ENCODE measurements at places on chromosomes 11 and 22.

GRCh38 chr11:130545449-130546072 lies 97.1 kb downstream of the ADAMTS15 start:
- no peak for DNase-seq

GRCh38 chr11:96001037-96001436 lies 77.1 kb upstream of the MTMR2 start:
- no peak for DNase-seq

DNA sequence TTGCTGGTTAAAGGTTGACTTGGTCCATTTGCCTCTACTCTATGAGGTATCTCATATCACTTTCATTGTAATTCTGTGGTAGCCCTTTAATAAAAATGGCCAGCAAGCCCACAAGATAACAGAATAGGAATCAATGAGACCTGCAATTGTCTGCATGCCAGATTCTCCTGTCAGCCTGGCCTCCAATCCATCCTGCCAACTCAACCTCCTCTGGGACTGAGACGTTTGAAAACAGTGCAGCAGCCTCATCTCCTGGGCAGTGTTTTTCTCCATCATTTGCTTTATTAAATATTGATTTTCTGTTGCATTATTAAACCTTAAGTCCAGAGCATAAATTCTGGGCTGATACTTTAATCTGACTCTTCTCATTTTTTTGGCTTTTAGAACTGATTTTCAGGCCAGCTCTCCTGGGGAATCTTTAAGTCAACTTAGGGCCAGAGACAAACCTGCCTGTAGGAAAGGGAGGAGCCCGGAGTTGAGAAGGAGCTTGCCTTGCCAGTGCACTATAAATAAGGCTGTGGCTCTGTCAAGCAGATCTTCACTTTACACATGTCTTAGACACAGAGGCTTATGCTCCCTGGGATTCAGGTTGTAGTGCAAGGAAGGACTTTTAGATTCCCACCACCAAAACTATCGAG lies 798.0 kb downstream of the NTM start:
- no peak for DNase-seq

DNA sequence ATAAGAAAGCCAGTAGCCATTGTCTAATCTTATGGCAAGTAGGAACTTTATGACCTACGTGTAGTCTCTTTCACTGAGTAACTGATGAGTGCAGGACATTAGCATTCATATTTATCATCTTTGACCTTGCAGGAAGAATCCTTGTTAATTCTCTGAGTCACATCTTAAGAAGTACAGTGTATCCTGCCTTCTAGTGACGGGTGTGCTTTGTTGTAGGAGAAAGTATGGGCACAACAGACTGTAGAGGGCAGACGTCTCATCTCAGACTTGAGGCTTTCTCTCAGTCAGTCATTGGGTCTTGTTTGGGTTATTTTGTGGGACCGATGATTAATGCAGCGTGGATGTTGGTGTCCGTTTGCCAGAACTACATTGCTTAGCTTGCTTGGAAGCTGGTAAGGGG lies 6.8 kb downstream of the RNF214 start:
- no peak for DNase-seq

DNA sequence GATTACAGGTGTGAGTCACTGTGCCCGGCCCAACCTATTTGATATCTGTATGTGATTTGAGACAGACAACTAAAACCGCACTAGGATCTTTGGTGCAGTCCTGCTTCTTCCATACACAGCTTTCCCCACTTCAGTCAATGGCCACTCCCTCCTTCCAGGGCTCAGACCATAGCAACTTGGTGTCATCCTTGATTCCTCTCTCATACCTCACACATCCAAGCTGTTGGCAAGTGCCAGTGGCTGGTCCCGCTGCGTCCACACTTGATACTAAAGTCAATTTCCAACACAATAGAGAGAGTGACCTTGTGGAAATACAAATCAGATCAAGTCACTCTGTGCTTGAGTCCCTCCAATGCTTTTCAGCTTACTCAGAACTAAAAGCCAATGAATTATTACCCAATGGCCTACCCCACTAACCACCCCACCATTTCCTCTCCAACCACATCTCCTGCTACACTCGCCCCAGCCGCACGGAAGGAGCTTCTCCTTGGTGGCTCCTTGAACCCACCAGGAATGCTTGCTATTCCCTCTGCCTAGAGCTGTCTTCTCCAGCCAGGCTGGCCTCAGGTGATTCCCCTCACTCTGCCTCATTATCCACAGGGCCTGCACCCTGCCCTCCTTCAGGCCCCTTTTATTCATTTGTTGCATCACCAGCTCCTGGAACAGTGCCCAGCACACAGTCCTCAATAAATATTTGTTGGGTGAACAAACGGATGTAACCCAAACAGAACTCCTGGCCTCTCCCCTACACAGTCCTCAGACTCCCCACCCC lies 12.9 kb downstream of the ABTB2 start:
- DNase-seq, result no peak
